ENCODE measurements at places on chromosomes 3 and 15.

- DNase-seq = no peak
Observed at GRCh38 chr3:158794936-158795518, 6.8 kb upstream of the MFSD1 start.

DNA sequence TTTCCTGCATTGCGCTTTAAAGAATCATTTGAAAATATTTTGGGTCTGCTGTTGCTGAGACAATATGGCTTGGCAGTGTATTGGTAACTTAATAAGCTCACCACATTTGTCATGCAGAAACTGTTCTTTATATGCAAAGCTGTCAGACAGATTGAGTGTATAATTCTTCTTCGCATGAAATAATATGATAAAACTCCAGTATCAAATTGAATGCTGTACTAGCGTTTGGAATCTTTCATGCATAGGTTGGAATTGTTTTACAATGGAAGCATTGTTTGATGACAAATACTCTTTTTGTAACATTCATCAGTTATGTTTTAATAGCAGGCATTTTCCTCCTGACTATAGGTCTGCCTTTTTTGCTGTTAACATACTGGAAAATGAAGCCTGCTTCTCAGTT is 53.8 kb downstream of the RBMS3 start:
- no peak for DNase-seq

DNA sequence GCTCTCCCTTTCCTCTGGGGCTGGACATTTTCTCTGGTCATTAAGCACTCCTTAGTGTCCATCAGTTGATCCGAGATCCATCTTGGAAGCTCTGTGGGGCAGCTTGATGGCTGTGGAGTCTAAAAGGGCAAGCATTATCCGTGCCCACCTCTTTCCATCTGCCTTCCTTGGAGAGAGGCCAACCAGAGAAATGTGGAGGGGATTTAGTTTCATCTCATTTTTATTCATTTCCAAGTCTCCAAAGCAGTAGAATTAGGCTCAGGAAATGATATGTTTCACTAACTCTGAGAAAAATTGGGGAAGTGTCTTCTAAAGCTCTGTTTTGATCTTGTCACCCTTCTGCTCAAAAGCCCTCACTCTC is 95.9 kb upstream of the KLHL25 start:
- DNase-seq = no peak

DNA sequence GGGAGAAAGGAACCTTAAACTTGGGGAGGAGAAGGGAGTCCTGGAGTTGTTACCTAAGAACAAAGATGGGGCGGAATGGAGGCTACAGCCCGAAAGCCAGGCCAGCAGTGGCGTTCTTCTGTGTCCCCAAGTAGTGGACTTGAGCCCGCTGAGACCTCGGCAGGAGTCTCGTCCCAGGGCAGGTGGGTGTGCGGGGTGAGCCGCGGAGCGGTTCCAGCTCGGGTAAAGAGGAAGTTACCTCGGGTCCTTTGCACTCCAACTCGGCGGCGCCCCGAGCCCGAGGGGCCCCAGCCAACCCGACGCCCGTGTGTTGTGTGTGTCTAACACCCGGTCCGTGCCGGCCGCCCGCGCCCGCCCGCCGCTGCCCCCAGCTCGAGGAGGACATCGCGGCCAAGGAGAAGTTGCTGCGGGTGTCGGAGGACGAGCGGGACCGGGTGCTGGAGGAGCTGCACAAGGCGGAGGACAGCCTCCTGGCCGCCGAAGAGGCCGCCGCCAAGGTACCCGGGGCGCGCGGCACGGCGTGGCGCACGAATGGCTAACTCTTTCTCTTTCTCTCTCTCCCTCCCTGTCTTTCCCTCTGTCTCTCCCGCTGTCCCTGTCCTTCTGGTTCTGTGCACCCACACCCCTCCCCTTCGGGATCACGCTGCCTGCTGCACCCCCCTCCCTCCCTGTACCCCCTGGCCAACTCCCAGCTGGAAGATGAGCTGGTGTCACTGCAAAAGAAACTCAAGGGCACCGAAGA is 959 bp downstream of the TPM1 start:
- DNase-seq = no peak

GRCh38 chr3:86986671-86987420 is 4.1 kb downstream of the VGLL3 start:
- DNase-seq = no peak

DNA sequence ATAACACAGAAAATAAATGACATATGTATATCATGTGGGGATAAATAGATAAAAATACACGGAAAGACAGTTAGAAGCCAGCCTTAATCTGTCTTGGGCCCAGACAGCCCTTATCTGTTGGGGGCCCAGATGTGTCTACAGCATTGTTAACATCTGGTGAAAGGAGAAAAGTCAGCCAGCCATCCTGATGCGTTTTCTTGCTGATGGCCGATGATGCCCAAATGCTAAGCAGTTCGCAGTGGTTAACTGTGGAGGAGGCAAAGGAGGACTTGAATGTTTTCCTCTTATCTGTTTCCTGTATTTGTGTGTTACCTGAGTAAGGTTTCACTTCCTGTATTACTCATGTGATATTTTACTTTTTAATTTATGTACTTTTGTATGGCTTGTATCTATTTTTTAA is 46.2 kb downstream of the NOX5 start:
- no peak for DNase-seq

DNA sequence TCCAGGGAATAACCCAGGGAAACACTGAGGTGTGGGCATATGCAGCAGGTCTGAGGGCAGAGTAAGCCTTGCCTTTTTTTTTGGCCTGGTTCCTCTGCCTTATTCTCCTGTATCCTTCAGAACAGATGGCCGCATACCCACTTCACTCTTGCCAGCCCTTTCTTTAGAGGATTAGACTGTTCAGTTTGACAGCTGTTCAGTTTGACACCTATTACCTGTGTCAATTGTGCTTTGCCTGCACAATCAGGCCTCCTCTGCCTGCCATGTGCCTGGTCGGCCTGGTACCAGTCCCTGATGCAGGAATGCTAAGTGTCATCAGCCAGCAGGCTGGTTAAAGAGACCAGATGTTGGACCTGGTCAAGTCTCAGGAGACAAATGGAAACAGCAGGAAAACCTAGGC is 22.3 kb downstream of the TM6SF1 start:
- no peak for DNase-seq

DNA sequence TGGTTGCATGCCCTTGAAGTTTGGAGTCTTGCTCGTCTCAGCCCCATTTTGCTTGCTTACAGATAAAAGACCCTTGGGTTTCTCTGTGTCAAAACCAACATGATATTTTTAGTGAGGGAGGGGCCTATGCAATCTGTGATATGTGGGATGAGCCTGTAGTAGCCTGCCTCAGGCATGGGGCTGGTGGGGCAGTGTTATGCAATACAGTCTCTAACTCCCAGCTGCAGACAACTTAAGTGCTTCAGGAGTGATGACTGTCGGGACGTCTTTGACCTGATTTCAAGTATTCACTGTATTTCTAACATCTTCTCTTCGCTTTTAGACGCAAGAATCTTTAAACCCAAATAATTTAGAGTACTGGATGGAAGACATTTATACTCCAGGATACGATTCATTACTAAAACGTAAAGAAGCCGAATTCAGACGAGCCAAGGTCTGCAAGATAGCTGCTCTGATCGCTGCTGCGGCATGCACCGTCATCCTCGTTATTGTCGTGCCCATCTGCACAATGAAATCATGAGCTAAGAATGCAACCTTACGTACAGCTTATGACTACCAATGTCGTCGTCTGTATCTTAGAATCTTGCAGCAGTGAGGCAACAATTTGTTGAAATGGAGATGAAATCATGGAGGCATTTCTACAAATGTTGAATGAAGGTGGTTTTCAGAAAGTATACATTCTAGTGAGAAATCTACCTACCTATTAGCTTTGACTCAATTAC is 35.9 kb downstream of the MINAR1 start:
- no peak for DNase-seq

DNA sequence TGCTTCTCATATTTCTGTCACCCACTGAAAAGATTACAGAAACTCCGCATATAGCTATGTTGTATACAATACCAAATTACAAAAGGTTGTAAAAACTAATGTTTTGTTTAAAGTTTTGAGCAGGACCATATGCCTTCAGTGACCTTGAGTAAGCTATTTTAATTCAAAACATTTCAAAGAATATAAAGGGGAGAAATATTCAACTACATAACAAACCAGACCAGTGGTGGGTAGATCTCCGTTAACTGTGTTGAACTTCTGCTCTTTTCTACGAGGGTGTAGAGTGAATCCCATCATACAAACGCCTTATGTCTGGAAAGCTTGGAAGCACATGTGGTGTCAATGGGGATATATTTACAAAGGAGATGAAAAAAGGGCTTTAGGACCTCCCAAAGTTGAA is 68.4 kb upstream of the NR2F2 start:
- DNase-seq = no peak

DNA sequence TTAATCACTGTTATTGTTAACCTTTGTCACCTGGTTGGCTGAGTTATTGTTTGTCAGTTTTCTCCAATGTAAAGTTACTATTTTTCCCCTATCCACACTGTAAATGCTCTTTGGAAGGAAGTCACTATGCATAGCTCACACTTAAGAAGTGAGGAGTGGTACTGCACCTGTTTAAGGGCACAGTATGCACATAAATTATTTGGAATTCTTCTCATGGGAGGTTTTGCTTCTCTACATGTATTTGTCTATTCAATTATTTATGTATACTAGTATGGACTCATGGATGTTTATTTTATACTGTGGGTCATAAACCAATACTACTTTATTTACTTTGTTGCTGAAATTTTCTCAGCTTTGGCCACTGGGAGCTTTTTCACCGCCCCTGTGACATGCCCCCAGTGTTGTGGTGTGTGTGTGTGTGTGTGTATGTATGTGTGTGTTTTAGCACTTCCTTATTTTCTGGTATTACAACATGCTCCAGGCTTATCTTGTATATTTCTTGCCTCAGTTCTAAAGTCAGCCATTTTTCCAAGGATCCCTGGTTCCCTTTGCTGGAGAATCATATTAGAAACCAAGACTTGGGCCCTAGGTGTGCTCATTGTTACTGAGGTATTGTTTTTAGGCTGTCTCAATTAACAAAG is 290.5 kb downstream of the KBTBD8 start:
- no peak for DNase-seq

GRCh38 chr15:83356501-83357399 is 72.3 kb upstream of the BNC1 start:
- DNase-seq = no peak

- no peak for DNase-seq
Observed at GRCh38 chr3:192183109-192183508, 544.2 kb downstream of the FGF12 start.

Data from stimulated activated CD4-positive, alpha-beta T cell treated with anti-CD3 and anti-CD28 coated beads, Interleukin-1b, Interleukin-23, amount 100 ng/mL, for 24 hours (primary cell).